ENCODE measurements at places on chromosomes 12 and 14.

DNA sequence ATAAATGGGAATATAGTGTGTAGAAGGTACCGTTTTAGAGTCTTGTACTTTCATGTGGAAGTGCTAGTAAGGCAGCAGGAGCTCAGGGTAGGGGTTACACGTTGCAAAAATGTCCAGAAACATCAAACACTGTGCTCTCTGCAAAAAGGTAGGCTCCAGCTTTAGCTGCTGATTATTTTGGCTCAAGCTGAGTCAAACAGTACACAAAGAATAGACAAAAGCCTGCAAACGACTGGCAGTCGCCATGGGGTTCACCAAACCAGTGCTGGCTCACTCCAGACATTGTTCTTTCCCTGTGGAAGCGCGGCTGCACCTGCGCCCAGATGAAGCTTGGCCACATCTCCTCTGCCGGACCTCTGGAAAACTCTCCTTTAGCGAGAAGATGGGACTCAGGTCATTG lies 45.3 kb upstream of the NAA30 start:
- no peak for DNase-seq

DNA sequence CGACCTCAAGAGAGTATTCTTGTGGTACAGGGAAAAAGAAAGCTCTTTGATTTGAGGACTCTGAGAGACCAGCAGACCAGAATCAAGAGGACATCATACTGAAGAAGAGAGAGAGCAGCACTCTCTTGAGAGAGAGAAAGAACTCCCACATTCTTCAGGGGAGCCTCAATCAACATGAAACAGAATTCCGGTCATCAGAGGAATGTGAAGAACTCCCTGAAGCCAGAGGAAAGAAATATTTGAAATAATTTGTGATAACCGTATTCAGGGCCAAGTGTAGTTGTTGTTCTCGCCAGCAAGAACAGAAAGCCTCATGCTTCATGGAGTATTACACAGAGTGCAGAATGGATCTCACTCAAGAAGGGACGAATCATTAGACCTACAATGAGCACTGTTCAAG lies 363.8 kb upstream of the TMEM132C start:
- peak; percentile 56 for DNase-seq

DNA sequence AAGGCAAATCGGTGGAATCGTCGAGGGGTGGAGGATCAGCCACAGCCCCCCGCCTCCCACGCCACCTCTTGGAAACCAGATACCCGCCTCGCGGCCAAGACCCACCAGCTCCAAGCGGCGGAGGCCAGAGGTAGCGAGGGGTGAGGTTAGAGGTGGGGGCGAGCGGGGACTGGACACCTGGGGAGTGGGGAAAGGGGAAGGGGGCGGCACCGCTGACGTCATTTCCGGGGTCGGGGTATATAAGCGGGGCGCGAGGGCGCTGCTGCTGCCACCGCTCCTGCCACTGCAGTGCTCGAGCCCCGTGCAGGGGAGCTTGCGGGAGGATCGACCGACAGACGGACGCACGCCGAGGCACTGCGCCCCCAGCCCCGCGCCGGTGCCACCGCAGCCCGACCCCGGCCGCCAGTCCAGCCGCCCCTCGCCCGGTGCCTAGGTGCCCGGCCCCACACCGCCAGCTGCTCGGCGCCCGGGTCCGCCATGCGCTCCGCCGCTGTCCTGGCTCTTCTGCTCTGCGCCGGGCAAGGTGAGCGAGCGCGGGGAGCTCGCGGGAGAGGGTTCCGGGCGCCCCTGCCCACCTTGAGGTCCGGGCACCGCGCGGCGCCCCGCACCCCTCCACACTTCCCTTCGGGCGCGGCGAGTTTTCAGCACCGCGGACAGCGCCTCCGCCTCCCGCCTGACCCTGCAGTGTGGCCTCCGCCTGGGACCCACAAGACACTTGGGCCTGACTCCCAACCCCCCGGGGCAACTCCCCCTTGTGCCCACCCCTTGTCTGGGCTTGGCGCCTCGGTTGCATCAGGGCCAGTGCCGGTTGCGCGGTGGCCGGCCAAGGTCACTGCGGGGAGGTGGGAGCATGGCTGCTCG lies at the start of gene CHGA:
Gene CHGA, plus strand, starts transcription at position 268 of the 861 bp plus-strand sequence. Its CDS starts 210 bp downstream, at position 478.
- peak; percentile 59 for DNase-seq

DNA sequence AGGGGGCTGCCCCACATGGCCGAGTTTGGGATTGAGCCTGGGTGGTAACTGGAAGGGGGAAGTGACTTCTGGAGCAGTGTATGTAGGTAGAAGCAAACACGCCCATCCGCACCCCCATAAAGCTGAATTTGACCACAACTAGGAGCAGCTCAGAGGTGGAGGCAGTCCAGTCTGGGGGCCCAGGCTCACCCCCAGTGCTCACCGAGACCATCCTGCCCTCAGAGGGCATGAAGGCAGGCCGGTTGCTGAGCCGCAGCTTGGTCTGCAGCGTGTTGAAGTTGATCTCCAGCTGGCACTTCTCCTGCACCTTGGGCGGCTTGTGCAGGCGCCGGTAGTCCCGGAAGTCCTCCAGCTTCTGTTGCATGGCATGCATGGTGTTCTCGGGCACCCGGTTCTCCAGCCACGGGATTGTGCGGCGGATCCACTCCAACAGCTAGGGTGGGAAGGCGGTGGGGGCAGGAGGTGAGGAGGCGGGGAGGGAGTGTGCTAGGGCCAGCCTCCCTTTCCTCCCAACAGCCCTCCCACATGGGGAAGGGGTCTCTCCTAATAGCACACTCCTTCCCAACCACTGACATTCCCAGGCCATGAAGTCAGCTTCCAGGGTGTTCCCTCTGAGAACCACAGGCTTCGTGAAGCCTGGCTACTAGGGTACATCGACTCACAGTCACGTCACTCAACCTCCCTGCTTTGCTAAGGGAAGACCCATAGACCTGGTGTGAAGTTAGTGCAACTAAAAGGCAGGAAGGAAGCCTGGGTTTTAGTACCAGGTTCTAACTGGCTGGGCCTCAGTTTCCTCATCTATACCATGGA lies 87.0 kb downstream of the ACTN1 start:
- no peak for DNase-seq

- no peak for DNase-seq
These were observed 43.1 kb upstream of the EIF5 start for GRCh38 chr14:103290961-103291360.

All from HTR-8/SVneo (cell line).